ENCODE measurements at places on chromosomes 16 and 17. TPM values are rescaled to one million over a fixed set of nuclear protein-coding genes. Genes with fewer than 3 reads are reported as not detected.

Gene PDIA2
- not detected for total RNA-seq

Gene HAPSTR1
- 46.1 TPM for total RNA-seq

GRCh38 chr17:65666876-65667321 lies 105.5 kb upstream of the AXIN2 start:
- no peak for ATAC-seq

DNA sequence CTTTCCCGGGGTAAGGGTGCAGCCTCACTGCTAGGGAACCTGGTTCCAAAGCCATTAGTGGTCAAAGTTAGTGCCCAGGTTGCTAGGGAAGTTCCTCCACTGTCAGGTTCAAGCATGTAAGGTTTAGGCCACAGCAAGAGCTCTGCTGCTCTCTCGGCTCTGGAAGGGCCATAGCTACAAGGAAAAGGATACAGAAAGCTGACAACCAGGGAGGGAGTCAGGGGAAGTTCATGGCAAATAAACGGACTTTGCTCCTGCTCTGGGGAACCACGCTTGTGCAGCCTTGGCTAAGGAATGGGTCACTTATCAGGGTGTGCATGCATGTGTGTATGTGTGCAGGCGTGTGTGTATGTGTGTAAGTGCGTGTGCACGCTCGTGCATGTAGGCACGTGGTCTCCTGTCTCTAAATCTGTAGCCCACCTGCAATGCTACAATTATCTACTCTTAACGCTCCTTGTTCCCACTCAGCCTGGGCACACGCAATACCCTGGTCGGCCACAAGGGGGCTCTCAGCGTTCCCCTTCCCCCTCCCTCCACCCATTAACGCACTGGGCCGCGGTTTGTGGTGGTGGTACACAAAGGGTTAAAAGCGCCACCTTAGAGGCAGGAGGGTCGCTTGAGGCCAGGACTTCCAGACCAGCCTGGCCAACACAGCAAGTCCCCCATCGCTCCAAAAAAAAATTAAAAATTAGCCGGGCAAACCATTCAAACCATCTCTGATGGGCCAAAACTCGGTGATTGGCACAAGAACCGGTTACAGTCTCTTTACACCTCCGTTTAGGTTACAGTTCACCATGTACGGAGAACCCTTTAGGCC lies 48.4 kb upstream of the KDM8 start:
- ATAC-seq, result peak; percentile 74

- ATAC-seq, result no peak
Observed at GRCh38 chr17:72952641-72953315, 139.7 kb downstream of the SLC39A11 start.

DNA sequence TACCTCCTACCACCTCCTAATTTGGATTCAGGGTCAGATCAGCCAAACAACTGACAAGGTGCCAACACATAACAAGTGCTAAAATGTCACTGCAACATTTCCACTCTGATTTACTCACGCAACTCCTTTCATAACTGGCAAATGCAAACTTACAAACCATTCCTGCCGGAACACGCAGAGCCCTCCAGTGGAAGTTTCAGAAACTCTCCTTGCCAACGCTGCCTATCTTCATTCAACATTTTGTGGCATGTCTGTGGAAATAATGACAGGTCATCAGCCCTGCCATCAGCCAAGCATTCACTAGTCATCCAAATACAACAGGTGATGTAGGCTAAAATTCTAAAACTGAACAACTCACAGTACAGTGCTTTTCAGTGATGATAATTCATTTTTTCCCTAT lies 37.7 kb upstream of the OR3A1 start:
- ATAC-seq, result no peak

GRCh38 chr17:57475796-57476195 lies 219.5 kb downstream of the MSI2 start:
- no peak for ATAC-seq

GRCh38 chr17:43367737-43368242 lies 31.0 kb upstream of the ARL4D start:
- ATAC-seq, result peak; percentile 51

DNA sequence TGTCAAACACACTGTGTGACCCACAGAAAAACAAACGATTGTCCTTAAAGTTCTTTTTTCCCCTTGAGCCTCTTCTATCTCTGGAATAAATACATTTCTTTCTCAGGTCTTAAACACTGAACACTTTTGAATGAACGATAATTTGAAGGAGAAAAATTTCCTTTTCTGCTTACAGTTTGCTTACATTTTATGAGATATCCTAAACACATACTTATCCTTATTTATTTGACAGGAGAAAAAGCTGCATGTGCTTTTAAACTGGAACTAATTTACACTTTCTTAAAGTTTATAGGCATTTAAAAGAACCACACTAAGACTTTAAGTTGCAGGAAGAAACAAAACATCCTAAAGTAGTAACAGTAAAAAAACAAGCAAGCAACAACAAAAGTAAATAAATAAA lies 4.7 kb upstream of the IGF2BP1 start:
- no peak for ATAC-seq

DNA sequence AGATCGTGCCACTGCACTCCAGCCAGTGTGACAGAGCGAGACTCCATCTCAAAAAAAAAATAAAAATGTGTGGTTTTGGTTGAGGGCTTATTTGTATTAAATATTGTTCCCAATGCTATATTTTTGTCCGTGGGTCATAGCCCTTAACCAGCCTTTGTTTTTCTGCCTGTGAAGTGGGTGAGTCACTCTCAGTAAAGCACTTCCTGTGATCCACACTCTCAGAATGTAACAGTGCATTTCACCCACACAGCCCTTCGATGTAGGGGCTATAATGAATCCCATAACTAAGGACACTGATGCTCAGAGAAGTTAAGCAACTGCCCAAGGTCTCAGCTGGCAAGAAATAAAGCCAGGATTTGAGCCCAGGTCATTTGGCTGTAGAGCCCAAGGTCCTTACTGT lies 34.7 kb upstream of the POLR3E start:
- ATAC-seq, result peak; percentile 99

- no peak for ATAC-seq
Observed at GRCh38 chr16:15817446-15817845, 39.4 kb downstream of the MYH11 start.

DNA sequence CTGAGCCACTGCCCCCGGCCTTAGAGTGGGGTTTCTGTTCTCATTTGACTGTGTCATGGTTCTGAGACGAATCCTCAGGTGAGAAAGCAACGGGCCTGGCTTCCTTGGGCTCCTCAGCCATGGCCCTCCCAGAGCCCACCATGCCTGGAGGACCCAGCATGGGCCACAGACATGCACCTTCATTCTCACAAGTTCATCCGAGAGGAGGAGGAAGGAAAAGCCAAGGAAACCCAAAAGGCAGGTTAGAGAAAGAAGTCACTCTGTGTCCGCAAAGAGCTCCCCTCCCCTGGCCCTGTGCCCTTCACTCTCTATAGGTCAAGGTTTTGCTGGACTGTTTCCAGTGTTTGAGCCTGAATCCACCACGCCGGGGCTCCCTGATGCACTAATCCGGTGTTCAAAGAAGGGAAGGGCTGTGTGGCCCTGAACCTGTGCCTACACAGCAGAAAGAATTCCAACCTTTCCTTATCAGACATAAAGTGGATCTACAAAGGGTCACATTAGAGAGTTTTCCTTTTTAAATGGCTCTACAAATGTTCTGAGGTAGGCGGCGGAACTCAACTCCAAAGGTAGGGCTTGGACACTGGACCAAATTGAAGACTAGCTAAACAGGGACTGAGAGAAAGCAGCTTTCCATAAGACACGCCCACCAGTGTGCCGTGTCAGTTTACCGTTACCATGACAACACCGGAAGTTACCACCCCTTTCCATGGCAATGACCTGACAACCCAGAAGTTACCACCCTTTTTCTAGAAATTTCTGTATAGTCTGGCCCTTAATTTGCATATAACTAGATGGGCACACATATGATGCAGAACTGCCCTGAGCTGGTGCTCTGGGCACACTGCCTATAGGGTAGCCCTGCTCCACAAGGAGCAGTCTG lies 15.9 kb upstream of the PECAM1 start:
- no peak for ATAC-seq

DNA sequence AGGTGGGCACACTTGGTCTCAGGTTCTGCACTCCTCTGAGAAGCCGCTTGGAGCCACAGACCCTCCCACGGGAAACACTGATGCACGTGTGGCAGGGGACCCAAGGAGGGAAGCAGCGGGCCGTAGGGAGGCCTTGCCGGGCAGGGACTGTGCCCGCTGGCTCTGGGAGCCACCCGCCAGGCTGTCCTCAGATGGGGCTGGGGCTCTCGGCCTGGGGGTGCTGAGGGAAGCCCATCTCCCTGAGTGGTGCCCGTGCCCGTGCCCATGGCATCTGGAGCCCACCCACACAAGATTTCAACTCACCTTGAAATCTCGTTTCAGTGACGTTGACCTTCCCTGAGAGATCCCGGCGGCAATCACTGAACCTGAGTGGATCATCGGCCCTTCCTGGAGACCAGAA lies 12.6 kb upstream of the CCDC154 start:
- ATAC-seq, result no peak

DNA sequence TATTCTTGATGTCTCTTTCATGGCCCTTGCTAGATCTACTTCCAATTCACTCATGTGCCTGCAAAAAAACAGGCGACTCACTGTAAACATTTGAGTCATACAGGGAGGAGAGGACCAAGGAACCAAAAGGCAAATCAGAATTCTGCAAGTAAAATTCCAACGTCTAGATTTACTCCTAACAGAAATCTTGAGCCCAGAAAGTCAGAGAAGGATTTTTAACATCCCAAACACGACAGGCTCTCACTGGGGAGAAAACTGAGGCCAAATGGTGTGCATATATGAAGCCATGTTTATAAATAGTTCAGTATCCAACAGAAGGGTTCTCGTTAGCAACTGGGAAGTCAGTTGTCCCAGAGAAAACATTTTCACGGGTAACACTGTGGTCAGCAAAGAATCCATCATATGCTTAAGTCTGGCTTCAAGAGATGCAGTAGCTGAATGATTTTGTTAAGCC lies 40.1 kb downstream of the LITAF start:
- no peak for ATAC-seq

DNA sequence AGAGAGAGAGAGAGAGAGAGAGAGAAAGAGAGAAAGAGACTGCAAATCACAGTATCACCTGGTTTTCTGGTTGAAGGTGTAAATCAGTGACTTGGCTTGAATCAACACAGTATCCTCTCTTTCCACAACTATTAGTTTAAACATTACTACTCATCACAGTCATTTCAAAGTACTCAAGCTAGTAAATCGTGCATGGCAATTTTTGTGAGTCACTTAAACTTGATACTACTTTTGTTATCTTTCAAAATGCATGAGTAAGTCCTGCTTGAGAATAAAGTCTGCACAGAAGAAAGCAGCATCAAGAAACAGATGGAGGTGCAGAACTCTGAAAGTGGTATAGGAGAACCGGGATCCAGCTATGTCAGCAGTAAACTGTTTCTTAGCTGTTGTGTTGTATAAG lies 535.4 kb downstream of the CDH8 start:
- no peak for ATAC-seq

DNA sequence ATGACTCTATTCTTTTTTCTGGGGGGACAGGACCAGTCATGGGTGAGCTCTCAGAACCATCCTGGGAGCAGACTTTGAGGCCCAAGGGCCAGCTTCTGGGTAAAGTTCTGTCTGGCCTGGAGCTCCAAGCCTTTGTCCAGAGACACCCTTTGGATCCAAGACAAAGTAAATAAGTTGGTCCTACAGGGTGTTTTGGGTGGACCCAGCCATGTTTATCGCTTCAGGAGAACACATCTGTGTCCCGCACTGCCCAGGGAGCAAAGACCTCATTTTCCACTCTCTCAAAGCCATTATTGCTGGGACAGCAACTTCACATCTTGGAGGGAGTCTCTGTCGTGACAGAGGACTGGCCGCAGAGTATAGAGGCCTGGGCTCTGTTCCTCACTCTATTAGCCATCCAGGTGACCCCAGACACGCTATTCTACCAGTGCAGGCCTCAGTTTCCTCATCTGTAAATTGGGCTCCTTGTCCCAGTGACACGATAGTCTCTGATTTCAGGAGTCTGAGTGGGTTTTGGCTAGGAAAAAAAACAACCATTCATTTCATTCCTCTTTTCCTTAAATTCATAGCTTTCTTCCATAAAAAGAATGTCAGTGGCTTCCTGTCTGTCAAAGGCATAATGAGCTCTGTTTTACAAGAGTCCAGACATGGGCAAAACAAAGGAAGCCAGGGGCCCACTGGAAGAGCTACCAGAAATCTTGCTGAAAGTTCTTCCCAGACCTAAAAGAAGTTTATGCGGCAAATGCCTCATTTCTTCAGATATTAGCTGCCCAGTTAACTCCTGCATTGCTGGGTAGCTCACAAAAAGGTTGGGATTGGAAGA lies 62.4 kb downstream of the PECAM1 start:
- no peak for ATAC-seq

DNA sequence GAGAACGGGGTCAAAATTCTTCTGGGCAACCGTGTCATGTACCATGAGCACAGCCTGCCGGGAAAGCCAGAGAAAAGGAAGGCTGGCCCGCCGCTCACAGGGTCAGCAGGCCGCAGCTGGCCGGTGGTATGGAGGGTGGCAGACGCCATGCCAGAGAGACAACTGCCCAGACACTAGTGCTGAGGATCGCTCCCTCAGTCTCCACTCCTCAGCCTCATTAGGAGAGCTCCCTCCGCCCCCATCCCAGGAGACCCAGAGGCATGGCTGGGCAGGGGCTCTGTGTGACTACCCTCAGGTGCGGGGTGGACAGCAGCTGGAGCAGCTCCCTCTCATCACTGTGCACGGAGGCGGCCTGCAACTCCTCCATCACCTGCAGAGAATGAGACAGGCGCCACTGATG lies 3.2 kb downstream of the MPP3 start:
- no peak for ATAC-seq

GRCh38 chr17:72171703-72172667 lies 51.2 kb downstream of the SOX9 start:
- no peak for ATAC-seq

DNA sequence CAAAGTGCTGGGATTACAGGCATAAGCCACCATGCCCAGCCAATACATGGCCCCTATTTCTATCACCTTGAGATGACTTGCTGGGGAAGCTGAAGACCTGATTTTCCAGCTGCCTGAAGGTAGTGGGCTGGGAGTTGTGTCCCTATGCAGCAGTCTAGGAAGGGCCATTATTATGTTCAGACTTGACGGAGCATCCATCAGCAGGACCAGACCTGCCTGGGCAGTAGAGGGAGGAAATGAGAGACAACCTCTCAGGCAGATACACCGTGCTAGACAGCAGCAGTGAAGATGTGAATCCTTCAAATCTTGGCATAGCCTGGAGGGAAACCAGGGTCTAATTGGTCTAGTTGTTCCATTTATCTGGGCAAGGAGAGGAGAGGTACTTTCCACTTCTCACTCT lies 35.6 kb upstream of the PHOSPHO1 start:
- ATAC-seq, result no peak
